ENCODE measurements at places on chromosomes 7 and 10.

DNA sequence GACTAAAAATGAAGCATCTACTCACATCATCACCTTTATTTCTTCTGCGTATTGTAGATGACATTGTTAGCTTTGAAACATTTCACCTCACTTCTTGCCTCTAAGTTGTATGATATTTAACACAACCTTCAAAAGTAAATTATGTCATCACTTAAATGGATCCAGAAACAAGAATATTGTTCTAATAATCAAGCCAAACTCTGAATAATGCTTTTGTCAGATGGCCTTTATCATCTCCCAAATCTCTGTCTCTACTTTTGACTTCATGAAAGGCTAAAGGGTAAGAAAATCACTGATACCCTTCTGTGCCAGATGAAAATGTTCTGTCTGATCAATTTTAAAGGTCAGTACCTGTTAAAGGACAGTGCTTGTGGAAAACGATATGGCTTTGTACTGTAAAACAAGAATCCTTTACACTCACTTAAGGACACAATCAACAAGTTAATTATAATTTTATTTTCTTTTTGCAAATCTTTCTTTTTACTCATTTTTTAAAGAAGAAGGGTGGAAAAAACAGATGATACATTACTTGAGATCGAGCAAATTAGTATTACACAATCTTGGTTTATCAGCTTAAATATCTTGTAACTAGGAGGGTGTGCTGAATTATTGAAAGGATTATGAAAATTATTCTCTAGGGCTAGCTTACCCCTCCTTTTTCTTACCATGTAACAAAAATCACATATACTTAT lies 309.4 kb upstream of the IGFBP3 start:
- no peak for DNase-seq

DNA sequence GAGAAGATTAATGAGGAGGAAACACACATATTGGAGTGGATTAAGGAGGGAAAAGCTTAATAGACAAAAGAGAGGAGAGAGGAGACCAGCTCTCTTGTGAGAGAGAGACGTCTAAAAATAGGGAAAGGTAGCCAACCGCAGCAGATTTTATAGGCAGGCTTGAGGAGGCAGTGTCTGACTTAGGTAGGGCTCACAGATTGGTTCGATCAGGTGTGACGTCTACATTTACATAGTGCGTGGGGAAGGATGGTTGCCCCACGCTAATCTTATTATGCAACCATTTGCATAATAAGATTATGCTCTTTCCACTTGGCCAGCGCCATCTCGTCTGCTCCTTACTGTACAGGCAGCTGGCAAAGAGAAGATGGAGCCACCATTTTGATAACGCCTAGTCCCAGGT lies 122.0 kb downstream of the MARCHF5 start:
- DNase-seq, result no peak

DNA sequence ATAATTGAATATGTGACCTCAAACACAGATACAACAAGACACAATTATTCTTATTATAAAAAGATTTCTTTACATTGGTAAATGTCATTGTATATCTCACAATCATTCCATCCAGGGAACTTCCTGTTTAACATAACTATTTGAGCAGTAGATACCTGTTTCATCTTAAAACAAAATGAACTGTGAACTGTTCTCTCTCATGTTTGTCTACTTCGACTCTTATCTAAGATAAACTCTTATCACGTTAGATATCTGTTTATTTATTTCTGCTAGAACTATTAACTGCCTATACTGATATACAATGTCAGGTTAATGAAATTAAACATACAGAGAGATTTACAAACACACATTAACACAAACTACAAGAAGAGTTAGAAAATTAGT lies 20.1 kb downstream of the ANK3 start:
- no peak for DNase-seq

- DNase-seq, result no peak
Measured at GRCh38 chr10:126459878-126460481, 71.7 kb upstream of the ADAM12 start.

DNA sequence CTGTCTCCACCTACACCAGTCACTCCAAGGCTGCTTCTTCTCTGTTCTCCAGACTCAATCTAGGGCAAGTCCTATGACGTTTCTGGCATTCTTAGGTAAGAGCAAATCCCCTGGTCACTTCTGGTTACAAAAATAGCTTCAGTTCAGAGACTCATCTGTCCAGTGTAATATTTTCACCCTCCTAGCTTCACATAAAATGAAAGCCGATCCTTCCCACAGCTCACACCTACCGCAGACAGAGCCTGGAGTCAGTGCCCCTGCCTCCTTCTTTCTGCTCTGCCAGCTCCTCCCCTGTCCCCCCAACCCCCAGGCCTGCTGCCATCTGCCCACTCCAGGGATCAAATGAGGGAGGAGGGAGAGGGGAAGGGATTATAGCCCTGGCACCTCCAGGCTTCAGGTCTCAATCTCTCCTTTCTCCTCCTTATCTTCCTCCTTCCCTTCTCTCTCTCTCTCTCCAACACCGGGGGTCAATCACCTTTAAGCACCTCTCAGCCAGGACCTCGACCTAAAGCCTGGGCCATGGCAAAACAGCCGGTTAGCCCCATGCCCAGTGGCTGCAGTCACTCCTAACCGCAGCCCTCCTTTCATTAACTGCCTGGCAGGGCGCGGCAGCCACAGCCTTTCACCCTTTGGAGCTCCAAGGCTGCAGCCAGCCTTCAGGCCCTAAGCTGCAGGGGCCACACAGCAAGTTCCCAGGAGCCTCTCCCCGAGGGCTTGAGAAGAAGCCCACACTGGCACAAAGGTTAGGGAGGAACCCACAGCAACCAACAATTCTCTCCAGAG lies 292.6 kb upstream of the MGMT start:
- no peak for DNase-seq

- DNase-seq, result no peak
Measured at GRCh38 chr7:155230169-155230593, 67.5 kb upstream of the INSIG1 start.

DNA sequence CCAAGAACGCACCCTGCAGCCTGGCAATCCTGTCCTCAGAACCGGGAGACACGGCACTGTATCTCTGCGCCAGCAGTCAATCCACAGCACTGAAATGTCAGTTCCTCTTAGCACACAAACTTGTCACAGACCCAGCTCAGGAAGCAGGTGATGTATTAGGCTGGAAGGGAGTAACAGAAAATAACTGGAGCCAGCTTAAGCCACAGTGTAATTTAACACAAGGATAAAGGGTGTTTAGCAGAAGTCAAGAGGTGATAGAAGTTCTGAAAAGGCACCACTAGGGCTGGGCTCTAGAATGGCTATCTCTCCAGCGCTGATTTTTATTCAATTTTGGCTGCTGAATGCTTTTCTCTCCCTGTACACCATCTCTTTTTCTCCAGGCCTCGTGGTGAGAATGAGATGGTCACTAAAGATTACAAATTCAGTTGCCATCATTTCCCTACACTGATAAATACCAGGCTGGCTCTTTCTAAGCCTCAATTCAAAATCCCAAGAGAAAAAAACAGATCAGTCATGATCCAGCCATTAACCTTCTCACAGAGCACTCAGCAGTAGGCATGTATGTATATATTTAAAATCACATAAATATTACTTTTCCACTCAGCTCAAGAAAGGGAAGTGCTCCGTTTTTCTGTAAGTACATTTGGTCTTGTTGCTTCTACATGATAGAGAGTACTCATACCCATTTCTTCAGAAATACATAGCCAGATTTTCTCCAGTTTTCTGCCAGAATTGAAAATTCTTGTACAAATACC lies 102.7 kb upstream of the PRSS1 start:
- DNase-seq, result no peak

GRCh38 chr10:27783660-27784059 lies 38.0 kb upstream of the MKX start:
- DNase-seq, result no peak

GRCh38 chr10:52597189-52597863 lies 175.3 kb downstream of the MBL2 start:
- no peak for DNase-seq

GRCh38 chr10:119370111-119370741 lies 162.9 kb downstream of the GRK5 start:
- DNase-seq, result no peak

DNA sequence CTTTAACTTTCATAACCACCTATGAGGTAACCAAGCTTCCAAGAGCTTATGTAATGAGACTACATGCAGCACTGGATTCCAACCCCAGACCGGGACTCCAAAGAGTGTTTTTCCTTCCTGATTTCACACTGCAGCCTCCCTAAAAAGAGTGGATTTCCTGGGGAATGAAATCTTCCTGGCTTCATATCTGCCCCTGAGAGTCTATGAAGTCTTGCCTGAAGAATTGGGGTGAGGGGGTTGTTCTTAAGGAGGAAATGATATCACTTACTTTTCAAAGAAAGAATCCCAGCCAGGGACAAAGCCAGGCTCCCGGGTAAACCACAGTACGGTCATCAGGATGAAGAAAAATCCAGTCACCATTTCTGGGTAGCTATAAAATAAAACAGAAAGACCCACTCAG lies 29.7 kb downstream of the STMP1 start:
- DNase-seq, result no peak

Data from T-helper 22 cell (primary cell).